CD4-positive, alpha-beta T cell treated with Interleukin-6 for 4 hours (primary cell): ENCODE measurements at places on chromosomes 5 and 9.

- no peak for DNase-seq
Observed at GRCh38 chr5:174453690-174454089, 270.7 kb upstream of the MSX2 start.

- DNase-seq: no peak
Observed at GRCh38 chr9:109320331-109320741, 523 bp downstream of the EPB41L4B start.

DNA sequence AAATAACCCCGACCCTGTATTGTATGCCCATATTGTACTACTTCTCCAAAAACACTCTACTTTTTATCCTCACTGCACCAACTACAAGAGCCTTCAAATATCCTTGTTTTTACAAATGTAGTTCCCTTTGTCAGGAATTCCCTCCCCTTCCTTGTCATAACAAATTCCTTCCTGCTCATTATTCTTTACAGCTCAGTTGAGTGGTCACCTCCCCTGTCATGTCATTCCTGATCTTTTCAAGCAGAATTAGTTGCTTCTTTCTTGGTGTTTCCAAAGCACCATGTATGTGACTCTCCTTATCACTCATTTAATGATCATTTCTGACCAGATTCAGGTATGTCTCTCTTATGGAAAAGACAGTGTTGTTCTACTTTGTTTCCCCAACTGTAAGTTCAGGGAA lies 194.2 kb upstream of the SMC2 start:
- no peak for DNase-seq

GRCh38 chr5:116564756-116565490 lies 9.7 kb downstream of the SEMA6A start:
- no peak for DNase-seq

- no peak for DNase-seq
Observed at GRCh38 chr9:122107291-122107805, 14.2 kb upstream of the TTLL11 start.

- no peak for DNase-seq
Observed at GRCh38 chr5:53541859-53542258, 18.6 kb upstream of the NDUFS4 start.

GRCh38 chr5:169426784-169427183 lies 125.8 kb upstream of the SLIT3 start:
- no peak for DNase-seq

DNA sequence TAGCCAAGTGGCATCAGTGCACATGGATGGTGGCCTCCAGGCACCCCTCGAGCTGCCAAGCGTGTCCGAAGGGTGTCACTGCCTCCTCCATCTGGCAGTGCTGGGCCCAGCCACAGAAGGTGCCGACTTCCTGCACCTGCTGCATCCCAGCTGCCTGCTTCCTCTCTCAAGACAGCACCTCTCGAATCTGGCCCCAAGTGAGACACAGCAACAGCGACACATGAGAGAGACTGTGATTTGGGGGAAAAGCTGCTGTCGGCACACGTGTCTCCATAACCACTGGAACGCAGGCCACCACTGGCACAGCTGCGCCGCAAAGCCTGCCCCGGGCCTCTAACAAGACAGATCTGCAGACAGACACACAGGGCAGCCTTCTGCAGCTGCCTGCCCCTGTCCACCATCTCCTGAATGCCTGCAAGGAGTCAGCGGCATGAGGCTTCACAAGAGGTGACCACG lies 8.8 kb downstream of the CLPTM1L start:
- DNase-seq: no peak

GRCh38 chr5:15353086-15353645 lies 146.8 kb upstream of the FBXL7 start:
- DNase-seq: no peak

- no peak for DNase-seq
Observed at GRCh38 chr5:5158472-5158895, 18.4 kb downstream of the ADAMTS16 start.

GRCh38 chr5:55037046-55037771 lies 13.2 kb downstream of the GZMK start:
- DNase-seq: peak; percentile 73

DNA sequence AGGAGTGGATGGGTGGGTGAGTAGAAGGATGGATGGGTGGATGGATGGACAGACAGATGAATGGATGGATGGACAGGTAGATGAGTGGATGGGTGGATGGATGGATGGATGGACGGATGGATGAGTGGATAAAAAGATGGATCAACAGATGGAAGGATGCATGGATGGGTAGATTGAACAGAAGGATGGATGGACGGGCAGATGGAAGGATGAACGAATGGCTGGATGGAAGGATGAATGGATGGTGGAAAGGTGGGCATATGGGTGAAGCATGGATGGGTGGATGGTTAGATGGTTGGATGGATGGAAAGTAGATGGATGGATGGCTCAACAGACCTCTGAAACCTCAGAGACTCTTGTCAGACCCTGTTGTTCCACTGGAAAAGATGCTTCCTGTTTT lies 10.1 kb downstream of the FLT4 start:
- DNase-seq: no peak

DNA sequence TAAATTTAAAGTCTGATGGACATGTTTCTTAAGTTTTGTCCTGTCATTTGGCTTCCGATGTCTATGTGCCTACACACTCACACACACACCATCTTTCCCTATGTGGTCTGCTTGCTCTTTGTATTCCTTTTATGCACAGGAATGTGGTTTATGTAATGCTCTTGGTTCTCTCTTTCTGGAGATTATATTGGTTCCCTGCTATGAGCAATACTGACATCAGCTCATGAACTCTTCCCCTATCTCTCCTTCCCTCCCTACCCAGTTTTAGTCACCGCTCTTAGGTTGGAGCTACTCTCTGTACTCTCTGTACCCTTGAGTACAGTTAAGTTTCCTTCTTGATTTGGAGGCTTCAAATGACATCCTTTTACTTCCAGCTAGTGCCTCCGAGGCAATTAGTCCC lies 77.9 kb upstream of the MVB12B start:
- no peak for DNase-seq

GRCh38 chr9:7828334-7828733 lies 28.8 kb upstream of the DMAC1 start:
- no peak for DNase-seq

GRCh38 chr5:72988769-72989168 lies 32.9 kb downstream of the FCHO2 start:
- DNase-seq: no peak

- DNase-seq: no peak
Observed at GRCh38 chr9:127083138-127083980, 39.1 kb downstream of the ANGPTL2 start.

GRCh38 chr9:12461763-12462460 lies 231.3 kb upstream of the TYRP1 start:
- DNase-seq: no peak

- no peak for DNase-seq
Observed at GRCh38 chr9:108859459-108860114, 2.5 kb upstream of the ACTL7A start.

GRCh38 chr5:55343609-55344008 lies 35.8 kb downstream of the MTREX start:
- DNase-seq: no peak

GRCh38 chr9:106602344-106602743 lies 260.6 kb upstream of the ZNF462 start:
- no peak for DNase-seq

- DNase-seq: no peak
Observed at GRCh38 chr9:137918331-137919094, 40.9 kb downstream of the CACNA1B start.

- no peak for DNase-seq
Observed at GRCh38 chr5:170223906-170224305, 8.9 kb upstream of the C5orf58 start.

DNA sequence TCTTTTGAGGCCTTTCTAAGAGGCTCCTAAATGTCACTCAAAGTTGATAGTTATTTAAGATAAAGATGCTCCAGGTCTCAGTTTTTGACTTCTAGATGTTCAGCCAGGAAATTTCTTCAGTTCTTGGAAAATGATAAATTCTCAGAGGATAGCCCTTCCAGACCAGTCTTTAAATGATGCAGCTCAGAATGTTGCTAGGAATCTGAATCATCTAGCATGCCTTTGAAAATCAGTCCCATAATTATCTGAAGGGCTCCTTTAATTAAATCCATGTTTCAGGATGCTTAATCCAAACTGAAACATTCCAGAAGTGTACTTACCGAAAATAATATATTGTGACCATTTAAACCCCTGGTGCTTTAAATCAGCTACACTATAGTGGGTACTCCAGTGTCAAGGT lies 107.5 kb upstream of the FBN2 start:
- DNase-seq: no peak

- no peak for DNase-seq
Observed at GRCh38 chr9:70537084-70537483, 122.6 kb upstream of the KLF9 start.
